ENCODE measurements at places on chromosomes 12 and 14.
A peak's percentile ranks its signal among the peaks of the same experiment; 100 is the strongest.

GRCh38 chr14:64238049-64238448, 56.1 kb downstream of the ESR2 start:
- DNase-seq, result no peak

DNA sequence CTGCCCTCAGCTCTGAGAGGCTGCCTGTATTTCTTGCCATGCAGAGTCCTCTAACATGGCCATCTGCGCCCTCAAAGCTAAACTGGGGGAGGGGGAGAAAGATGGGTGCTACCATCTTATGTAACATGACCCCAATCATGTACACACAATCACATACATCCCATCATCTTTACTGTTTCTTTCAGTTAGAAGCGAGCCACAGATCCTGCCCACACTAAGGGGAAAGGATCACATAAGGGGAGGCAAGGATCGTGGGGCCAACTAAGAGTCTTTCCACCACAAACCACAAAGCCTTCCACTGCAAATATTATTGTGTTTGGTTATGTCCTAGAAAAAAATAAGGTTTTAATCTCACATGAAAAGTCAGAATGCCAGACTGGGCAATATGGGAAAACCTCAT, 11.8 kb upstream of the AMN1 start:
- DNase-seq, result no peak

DNA sequence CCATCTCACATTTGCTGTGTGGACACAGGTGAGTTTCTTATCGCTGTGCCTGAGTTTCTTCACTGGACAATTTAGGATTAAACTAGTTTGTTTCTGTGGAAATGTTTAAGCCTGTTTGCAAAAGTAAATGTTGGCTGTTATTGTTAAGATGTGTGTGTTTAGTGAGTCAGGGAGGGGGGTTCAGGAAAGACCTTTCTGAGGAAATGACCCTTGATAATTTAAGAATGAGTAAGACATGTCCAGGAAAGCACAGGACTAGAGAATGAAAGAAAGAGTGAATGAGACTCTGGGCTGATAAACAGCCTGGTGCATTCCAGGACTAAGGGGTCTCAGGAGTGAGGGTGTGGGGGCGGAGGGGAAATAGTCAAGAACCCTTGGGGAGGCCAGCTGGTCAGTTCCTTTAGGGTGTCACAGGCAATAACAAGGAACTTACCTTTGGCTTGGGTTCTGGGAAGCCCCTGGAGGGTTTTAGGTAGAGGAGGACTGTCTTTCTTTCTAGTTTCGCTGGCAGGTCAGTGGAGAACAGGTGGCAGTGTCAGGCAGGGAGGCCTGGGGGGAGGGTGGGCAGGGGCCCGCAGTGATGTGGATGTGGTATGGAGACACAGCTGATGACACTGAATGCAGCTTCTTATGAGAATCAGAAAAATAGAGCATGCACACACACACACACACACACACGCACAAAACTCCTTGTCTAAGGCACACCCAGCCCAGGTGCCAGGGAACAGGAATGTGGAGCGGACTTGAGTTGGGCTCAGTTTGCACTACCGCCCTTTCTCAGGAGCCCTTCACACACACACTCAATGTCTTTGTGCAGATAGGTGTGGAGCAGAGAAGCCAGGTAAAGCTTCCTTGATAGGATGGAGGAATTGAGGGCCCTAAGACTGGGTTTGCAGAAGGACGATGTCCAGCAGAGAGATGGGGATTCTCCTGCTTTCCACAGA, 1005.5 kb downstream of the VRK1 start:
- no peak for DNase-seq

DNA sequence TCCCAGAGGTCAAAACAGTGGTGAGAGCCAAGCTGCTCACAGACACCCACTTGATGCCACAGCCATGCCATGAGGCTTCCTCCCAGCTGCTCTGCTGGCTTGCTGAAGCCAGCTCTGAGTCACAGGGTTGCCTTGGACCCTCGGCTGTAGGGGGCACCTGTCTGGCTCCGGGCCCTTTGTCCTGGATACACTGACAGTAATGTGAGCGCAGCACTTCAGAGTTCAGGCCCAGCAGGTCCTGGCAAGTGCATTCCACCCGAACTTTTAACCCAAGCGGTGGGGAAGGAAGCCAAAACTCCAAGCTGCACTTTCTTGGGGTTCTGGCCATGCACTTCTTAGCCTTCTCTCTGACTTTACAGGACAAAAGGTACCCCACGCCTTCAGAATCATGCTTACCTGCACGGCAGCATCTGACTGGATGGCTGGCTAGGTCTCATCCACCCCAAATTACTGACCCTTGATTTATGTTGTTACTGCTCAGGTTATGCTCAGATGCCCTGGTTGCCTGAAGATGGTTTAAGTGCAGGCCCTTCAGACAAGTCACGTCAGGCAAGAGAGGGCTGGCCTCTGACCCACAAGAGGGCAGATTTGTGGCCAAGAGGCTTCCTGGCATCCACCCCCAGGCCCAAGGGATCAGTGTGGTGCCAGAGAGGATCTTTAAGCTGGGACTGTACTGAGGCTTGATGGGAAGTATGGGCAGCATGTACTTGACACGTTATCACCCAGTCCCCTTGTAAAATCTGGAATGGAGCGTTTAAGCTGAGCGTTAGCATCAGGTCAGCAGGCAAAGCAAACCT, 24.8 kb downstream of the SLC25A29 start:
- DNase-seq, result no peak

- DNase-seq, result peak; percentile 91
These were observed 393.8 kb downstream of the NPAS3 start for GRCh38 chr14:33332497-33332896.

DNA sequence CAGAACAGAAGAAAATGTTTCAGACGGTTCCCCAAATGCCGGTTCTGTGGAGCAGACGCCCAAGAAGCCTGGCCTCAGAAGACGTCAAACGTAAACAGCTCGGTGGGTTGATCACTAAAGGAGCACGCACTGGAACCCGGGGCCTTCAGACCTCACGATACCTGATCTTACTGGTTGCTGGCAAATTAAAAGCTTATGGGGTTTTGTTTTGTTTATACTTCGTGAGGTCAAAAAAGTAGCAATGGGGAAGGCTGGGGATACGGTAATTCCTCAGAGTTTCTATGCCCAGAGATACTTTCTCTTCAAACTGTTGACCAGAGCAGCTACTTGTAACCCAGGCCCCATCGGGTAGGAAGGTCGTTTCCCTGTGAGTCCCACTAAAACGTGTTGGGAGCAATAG, 1.7 kb downstream of the CDKN1B start:
- DNase-seq, result no peak

- DNase-seq, result no peak
These were observed 75.6 kb upstream of the SLC24A4 start for GRCh38 chr14:92247341-92247740.

DNA sequence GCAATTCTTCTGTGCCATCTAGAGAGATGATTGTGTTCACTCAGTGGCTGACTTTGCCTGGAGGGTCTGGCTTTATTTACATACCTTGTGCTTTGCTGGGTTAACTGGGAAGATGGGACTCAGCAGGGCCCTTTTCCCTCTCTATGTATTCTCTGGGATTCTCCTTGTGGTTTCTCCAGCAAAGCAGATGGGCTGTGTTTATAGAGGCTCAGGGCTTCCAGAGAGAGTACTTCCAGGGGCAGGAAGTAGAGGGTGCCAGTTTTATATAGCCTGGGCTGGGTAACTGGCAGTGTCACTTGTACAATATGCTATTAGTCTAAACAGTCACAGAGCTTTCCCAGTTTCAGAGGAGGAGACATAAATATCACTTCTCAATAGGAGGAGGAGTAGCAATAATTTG, 509.9 kb downstream of the DIO2 start:
- DNase-seq, result no peak
